Mesothelial cell of epicardium (in vitro differentiated cells): ENCODE measurements at places on chromosomes 1 and 21. TPM values are rescaled to one million over a fixed set of nuclear protein-coding genes. Genes with fewer than 3 reads are reported as not detected.

Gene GUCA2A
- not detected in 3 replicates for total RNA-seq

Gene OR10J1
- not detected in 3 replicates for total RNA-seq

Gene TRIM67
- 0.04 to 0.09 TPM (median 0.07 TPM) in 3 replicates for total RNA-seq

- peaks cover 14% of the 10 kb centered on the region for H3K4me1 ChIP-seq
- no peak overlapping the region for H3K27ac ChIP-seq
- no peaks in the 10 kb centered on the region for H3K27me3 ChIP-seq
- peaks cover 35% of the 10 kb centered on the region for H3K36me3 ChIP-seq
- H3K4me3 ChIP-seq = no peak overlapping the region
- no peak for DNase-seq
Measured at GRCh38 chr1:51754666-51755065, 123.9 kb downstream of the NRDC start.

GRCh38 chr1:228100822-228101613 lies 2.1 kb downstream of the C1orf35 start:
- no peak for DNase-seq
- no peaks in the 10 kb centered on the region for H3K27me3 ChIP-seq
- peak overlapping the region; percentile 58 for H3K27ac ChIP-seq
- H3K4me3 ChIP-seq = peak overlapping the region; percentile 59

- no peaks in the 10 kb centered on the region for H3K36me3 ChIP-seq
- H3K27me3 ChIP-seq = peaks cover 10% of the 10 kb centered on the region
- H3K27ac ChIP-seq = no peak overlapping the region
- H3K4me1 ChIP-seq = no peaks in the 10 kb centered on the region
- DNase-seq = no peak
Measured at GRCh38 chr1:117635805-117636204, 30.0 kb downstream of the TENT5C start.

DNA sequence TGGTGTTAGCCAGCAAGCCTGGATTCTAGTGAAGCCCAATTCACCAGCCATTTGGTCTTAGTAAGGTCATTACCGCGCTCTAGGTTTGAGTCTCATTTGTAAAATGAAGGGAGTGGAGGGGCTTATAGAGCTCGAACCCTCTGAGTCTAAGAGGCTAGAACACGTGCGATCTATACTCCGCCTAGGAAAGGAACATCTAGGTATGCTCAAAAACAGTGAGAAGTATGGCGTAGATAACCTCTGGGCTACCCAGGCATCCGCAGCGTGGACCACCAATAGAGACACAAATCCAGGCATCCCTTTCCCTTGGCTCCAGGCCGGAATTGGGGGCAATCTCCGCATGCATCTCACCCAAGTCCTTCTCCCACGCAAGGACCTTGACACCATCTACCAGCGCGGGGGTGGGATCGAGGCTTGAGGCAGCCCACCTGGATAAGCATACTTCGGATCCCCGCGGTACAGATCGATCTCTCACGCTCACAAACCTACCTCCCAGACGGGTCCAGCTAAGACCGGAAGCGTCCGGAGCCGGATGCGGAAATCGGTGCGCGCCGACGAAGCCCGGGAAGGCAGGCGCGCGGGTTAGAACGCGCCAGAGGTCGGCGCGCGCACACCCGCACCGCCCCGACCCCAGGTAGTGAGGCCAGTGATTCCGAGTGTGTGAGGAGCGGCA lies at the start of gene METTL25B:
Gene METTL25B (plus strand): TSS at position 544 of the 673 bp plus-strand sequence. CDS start 636 bp downstream, outside the sequence.
- peak; percentile 58 for DNase-seq
- peaks cover 15% of the 10 kb centered on the region for H3K4me1 ChIP-seq
- H3K27ac ChIP-seq = peak within 1 kb of the TSS; percentile 99
- H3K27me3 ChIP-seq = no peaks in the 10 kb centered on the region
- peaks cover 18% of the 10 kb centered on the region for H3K36me3 ChIP-seq

DNA sequence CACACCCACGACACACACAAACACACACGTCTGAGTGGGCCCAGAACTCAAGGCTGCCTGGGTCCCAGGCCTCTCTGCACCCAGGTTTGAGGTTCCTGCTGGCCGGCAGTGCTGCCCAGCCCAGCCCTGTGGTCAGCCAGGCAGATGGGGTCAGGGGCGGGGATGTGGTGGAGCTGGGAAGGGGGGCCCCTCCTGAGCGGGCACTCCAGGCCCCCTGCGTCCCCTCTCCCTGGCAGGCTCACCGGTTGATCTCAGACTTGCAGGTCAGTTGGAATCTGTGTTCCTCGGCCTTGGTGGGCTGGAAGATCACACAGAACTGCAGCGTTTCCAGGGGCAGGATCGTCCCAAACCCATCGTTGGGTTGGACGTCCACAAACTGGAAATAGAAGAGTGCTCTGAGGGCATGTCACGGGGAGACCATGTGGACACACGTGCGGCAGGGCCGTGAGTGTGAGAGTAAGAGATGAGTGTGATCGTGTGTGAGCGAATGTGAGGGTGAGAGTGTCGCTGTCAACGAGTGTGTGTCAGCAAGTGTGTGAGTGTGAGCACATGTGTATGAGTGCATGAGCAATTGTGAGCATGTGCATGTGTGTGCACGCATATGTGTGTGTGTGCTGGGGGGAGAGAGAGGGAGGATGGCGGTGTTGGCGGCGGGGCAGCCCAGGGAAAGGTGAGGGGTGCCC lies 19.7 kb upstream of the TMEM52 start:
- H3K27me3 ChIP-seq = peaks cover 4% of the 10 kb centered on the region
- no peak overlapping the region for H3K4me3 ChIP-seq
- H3K36me3 ChIP-seq = no peaks in the 10 kb centered on the region

DNA sequence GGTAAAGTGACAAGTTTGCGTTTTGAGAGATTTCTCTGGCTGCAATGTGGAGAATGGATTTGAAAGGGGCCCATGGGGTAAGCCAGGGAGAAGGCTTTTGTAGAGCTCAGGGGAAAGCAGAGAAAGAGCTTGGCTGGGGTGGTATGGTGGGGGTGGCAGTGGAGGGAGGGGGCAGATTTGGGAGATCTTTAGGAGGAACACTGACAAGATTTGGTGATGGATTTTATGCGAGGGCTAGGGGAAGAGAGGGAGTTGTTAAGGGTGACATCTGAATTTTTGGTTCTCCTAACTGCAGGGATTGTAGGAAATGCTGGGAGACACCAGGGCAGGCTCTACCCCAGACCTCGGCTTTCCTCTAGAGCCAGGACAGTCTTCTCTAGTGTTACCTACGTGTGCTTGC lies 108.7 kb upstream of the ZNF678 start:
- no peak overlapping the region for H3K27ac ChIP-seq
- H3K27me3 ChIP-seq = peaks cover 38% of the 10 kb centered on the region
- peaks cover 5% of the 10 kb centered on the region for H3K4me1 ChIP-seq
